ENCODE measurements at places on chromosomes 13 and 19.

- no peak for DNase-seq
Measured at GRCh38 chr13:77312311-77312710, 14.6 kb downstream of the MYCBP2 start.

DNA sequence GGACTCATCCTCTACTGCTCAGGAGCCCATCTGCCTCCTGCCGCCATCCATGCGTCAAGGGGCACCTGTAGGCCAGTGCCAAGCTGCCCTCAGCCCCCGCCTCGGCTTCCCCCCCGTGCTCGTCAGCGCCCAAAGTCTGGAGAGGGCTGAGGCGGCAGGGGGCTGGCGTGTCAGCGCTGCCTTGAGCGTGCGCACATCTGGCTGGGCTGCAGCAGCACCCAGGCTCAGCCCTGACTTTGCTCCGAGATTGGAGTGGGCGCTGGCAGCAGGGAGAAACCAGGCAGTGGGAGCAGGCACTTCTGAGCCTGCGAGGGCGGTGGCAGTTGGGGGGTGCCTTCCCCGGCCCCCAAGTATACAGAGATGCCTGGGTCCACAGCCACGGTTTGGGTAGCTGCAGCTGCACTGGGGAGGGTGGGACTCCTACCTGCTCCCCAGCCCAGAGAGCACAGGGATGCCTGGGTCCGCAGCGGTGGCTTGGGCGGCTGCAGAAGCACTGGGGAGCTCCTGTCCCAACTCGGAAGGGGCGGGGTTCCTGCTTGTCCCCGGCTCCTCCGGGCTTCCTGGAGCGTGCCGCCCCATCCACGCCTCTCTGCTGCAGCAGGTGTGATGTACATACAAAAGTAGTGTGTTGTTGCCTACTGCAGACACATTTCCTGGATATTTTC lies 44.8 kb upstream of the LPAR6 start:
- no peak for DNase-seq

DNA sequence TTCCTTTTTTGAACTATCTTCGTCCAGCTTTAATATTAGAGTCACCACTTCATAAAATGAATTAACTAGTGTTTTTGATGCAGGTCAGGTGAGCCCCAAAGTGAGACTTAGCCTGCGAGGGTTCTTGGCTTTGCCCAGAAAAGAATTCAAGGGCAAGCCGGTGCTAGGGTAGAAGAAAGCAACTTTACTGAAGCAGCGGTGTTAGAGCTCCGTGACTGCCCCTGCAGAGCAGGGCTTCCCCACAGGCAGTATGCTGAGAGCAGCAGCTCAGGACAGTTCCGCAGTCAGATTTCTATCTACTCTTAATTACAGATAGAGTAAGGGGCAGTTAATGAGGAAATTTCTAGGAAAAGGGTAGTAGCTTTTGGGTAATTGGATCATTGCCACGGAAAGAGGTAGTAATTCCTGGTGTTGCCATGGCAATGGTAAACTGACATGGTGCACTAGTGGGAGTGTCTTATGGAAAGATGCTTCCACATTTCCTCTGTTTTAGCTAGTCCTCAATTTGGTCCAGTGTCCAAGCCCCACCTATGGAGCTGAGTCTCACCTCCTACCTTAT lies 432.2 kb upstream of the ZNF507 start:
- no peak for DNase-seq

- DNase-seq, result no peak
Measured at GRCh38 chr13:50055454-50055853, 40.2 kb downstream of the KCNRG start.

DNA sequence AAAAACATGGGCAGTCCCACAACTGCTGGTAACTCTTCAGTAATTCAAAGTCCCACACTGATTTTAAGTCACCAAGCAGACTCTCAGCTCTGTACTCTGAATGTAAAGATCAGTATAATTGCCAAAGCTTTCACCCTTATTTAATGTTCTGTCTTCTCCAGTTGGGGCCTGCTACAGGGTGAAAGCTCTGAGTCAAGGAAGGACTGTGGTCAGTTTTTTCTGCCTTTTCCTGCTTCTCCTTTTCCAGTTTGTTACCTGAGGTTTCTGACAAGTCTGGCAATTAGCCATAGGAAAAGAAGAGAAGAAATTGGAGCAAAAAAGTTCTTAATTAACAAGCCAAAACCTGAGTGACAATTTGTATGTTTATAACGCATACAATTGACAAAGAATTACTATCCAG lies 279.3 kb downstream of the RBM26 start:
- DNase-seq, result no peak

DNA sequence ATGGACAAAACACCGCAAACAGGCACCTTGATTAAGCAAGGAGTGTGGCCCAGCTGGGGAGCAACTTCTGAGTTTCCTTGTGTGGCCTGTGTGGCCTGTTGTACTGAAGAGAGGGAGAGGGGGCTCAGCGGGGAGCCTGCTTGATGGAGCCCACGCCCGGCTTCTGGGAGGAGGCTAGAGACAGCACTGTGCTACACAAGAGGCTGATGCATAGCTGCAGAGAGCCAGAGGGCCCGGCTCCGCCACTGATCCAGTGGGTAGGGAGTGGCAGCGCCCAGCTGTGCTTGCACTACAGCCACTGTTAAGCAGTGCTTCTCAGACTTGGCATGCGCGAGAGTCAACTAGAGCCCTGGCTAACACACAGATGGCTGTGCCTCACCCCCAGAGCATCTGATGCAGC lies 19.0 kb downstream of the LYL1 start:
- no peak for DNase-seq

- DNase-seq, result no peak
Measured at GRCh38 chr19:4503132-4503824, 15.0 kb downstream of the PLIN4 start.

- no peak for DNase-seq
Measured at GRCh38 chr13:46953331-46953730, 56.5 kb upstream of the HTR2A start.

DNA sequence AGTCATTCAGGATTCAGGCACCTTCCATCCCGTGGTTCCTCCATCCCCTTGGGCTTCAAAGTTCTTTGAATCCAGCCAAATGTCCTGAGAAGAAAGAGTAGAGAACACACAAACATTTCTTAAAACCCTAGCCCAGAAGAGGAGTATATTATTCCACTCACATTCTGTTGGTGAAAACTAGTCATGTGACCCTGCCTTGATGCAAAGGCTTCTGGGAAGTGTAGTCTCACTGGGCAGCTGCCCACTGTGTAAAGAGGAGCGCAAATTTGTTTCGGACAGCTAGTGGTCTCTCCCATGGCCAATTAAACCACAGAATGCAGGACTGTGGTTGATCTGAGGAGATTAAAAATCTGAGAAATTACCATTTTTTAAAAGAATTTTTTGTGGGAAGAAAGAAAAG lies 304.4 kb downstream of the SUCLA2 start:
- no peak for DNase-seq

GRCh38 chr19:46992699-46993535 lies 26.7 kb upstream of the NPAS1 start:
- no peak for DNase-seq

DNA sequence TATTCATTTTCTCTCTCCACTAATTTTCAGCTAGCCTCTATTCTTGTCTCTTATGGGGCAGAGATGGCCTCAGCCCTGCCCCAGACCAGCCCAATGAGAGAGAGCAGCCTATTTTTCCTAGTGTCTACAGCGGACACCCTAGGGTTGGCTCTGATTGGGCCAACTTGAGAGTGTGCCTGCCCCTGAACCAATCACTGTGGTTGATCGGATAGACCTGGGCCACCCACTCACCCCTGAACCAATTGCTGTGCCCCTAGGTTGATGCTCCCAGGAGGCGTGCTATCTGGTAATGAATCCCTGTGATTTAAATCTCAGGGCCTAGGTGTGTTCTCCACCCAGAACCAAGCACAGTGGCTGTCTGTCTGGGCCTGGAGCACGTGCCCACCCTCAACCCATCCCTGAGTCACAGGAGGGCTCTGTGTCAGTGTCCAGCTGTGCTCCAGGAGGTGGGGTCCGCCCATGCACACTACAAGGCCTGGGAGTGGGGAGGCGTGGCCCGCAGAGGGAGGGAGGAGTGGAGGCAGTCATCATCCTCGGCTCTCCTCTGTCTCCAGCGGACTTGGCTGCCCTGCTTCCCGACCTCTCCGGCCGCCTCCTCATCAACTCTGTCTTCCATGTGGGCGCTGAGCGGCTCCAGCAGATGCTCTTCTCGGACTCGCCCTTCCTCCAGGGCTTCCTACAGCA lies 14.9 kb upstream of the SCN1B start:
- DNase-seq, result no peak

GRCh38 chr19:23817519-23817918 lies 58.8 kb upstream of the ZNF681 start:
- DNase-seq, result no peak

DNA sequence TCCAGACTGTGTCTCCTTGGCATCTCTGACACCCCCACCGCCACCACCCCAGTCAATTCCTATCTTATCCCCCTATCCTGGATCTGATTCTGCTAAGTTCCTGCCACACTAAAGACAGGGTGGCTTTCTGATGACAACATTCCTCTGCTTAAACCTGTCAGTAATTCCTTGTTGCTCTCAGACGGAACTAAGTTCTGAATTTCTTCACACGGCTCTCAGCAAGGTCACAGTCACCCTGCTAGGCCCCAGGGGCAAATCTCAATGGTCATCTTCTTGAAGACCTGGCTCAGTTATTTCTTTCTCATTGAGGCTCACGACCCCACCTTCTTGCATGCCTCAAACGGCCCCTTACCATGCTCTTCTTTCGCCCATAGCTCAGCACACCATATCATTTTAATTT lies 7.6 kb downstream of the ALOX5AP start:
- DNase-seq, result no peak

- DNase-seq, result peak; percentile 35
Measured at GRCh38 chr19:50461066-50461875, 15.0 kb upstream of the EMC10 start.

- DNase-seq, result peak; percentile 94
Measured at GRCh38 chr13:46552889-46553520, at the start of gene LRCH1. TSS of gene LRCH1 (plus strand) at chr13:46553170. CDS start at chr13:46553397, 227 bp downstream.

DNA sequence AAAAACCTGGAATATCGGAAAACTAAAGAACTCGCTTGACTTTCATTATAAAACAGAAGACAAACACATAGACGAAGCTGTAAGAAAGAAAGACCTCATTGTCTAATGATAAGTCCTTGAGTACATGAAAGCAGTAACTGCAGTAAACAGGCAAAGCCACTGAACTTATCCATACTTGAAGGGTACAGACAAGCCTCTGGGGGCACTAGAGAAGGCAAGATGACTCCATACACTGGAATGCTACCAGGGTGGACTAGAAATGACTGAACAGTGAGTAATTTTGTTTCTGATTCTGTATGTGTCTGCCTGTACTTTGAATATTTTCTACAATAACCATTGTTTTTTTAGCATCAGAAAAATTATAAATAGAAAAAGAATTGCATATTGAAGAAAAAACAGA lies 507.9 kb downstream of the UQCRFS1 start:
- no peak for DNase-seq

GRCh38 chr19:54792814-54793213 lies 10.6 kb upstream of the KIR2DL4 start:
- no peak for DNase-seq

- DNase-seq, result no peak
Measured at GRCh38 chr19:19568802-19569756, 31.0 kb downstream of the CILP2 start.

GRCh38 chr19:49507803-49508494 lies 4.5 kb upstream of the FCGRT start:
- no peak for DNase-seq

DNA sequence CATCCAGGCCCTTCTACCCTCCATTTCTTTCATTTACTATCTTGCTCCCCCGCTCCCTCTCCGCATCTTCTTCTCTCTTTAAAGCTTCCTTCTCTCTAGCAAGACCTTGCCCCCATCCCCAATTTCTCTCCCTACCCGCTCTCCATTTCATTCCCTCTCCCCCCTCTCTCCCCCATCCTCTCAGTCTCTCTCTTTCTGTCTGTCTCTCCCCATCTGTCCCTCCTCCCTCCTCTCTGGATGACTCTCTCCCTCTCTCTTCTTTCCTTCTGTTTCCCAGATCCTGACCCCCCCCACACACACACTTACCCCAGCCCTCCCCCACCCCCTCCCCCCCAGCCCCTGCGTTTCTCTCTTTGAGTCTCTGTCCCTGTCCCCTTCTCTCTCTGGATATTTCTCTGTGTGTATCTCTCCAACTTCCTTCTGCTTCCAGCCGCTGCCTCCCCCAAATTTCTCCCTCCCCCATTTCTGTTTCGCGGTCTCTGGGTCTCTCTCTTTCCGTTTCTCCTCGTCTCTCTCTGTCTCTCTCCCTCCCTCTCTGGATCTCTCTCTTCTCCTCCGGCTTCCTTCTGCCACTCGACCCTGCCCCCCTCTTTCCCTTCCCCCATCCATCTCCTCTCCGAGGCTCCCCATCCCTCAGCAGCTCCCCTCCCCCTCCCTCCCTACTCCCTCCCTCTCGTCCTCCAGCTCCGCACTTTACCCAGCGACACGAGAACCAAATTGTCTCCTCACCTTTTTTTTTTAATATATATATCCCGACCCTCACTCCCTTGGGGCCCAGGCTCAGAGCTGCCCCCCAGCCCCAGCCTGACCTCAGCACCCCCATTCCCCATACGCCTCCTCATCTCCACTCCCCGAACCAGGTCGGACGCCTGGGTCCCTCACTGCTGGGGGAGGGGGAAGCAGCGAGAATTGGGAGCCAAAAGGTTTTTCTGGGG lies 3.6 kb upstream of the CACNG8 start:
- DNase-seq, result no peak
